ENCODE measurements at places on chromosomes 7 and 10. TPM values are rescaled to one million over a fixed set of nuclear protein-coding genes. Genes with fewer than 3 reads are reported as not detected.

ACSM6 gene
- total RNA-seq = not detected

DNA sequence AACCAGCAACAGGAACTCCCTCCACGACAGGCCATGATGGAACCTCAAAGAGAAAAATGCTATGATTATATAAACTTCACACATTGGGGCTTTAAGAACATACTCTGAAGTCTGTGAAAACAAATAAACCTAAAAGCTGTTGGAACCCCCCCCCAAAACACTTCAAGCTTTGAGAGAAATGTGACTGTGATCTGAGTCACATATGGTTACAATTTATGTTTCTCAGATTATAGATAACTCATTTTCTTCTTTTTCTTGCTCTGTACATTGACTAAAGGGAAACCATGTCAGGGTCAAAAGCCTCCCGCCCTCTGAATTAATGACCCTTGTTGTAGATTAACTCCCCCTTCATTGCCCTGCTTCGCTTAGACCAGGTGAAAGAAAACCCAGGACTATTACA is 15.8 kb downstream of the VOPP1 start:
- H3K4me3 ChIP-seq = no peak overlapping the region
- peaks cover 60% of the 10 kb centered on the region for H3K4me1 ChIP-seq
- peak; percentile 45 for DNase-seq

HTR5A gene
- not detected for total RNA-seq

- no peak overlapping the region for H3K4me3 ChIP-seq
- no peak overlapping the region for H3K27ac ChIP-seq
- H3K4me1 ChIP-seq = peaks cover 11% of the 10 kb centered on the region
- H3K36me3 ChIP-seq = no peaks in the 10 kb centered on the region
- no peaks in the 10 kb centered on the region for H3K27me3 ChIP-seq
- no peak for DNase-seq
Measured at GRCh38 chr10:50432211-50433009, 181.1 kb upstream of the ASAH2 start.

GRCh38 chr7:480531-481218 is 39.0 kb downstream of the PDGFA start:
- H3K27me3 ChIP-seq = no peaks in the 10 kb centered on the region
- H3K36me3 ChIP-seq = no peaks in the 10 kb centered on the region
- no peak overlapping the region for H3K27ac ChIP-seq
- no peak overlapping the region for H3K4me3 ChIP-seq
- no peak for DNase-seq

DNA sequence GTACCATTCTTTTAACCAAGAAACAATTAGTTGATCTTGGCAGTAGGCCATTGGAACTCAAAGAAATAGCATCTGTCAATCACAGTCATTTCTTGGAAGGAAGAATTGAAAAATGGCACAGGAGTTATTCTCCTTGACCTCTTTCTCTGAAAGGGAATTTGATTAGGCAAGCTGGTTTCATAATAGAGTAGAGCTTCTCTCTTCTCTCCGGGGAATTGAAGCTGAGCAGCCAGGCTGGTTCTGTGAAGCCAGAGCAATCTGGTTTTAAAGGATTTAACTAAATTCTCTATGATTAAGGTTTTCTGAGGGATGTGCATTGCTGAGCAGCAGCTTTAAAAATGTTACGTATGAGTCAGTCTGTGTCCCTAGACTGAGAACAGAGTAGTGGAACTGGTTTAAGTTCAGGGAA is 70.2 kb downstream of the AHCYL2 start:
- peaks cover 7% of the 10 kb centered on the region for H3K4me1 ChIP-seq
- no peak overlapping the region for H3K4me3 ChIP-seq
- no peak overlapping the region for H3K27ac ChIP-seq
- peak; percentile 47 for DNase-seq
- H3K27me3 ChIP-seq = no peaks in the 10 kb centered on the region
- H3K36me3 ChIP-seq = no peaks in the 10 kb centered on the region

Measured in PC-3 (cell line).